ENCODE measurements at places on chromosomes 3 and 15.
A peak's percentile ranks its signal among the peaks of the same experiment; 100 is the strongest.

GRCh38 chr3:186187401-186188275, 78.7 kb upstream of the ETV5 start:
- no peak for DNase-seq

DNA sequence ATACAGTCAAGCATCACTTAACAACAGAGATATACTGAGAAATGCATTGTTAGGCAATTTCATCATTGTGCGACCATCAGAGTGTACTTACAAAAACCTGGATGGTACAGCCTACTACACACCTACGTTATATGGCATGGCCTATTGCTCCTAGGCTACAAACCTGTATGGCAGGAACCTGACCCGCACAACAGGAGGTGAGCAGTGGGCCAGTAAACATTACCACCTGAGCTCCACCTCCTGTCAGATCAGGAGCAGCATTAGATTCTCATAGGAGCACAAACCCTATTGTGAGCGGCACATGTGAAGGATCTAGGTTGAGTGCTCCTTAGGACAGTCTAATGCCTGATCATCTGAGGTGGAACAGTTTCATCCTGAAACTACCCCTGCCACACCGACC, 89.7 kb downstream of the SCAPER start:
- no peak for DNase-seq

DNA sequence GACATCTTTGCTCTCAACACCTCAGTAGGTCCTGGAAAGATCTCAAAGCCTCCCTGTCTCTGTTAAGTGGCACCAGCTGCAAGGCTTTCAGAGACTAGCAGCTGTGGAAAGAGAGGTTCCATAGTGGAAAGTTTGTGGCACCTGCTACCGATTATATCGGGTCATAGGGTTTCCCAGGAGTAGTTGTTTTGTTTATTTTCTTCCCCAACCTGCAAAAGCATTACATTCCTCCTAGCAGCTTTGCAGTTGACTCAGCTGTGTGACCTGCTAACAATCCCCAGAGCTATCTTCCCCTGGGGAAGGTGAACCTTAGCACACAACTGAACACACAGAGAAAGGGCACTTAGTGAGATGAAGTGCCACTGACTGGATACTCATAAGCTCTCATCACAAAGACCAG, 598.9 kb upstream of the GRM7 start:
- DNase-seq = no peak

- no peak for DNase-seq
Measured at GRCh38 chr3:117691526-117691925, 981.9 kb downstream of the TUSC7 start.

DNA sequence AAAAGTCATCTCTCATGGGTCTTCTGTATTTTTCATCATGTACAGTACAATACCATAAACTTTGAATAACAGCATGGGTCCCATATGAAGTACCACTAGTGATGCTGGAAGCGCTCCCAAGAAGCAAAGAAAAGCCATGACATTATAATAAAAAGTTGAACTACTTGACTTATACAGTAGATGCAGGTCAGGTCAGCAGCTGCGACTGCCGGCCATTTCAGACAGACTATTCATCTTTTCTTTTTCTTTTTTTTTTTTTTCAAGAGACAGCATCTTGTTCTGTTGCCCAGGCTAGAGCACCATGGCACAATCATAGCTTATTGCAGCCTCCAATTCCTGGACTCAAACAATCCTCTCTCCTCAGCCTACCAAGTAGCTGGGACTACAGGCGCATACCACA, 10.2 kb downstream of the RAF1 start:
- no peak for DNase-seq

- peak; percentile 64 for DNase-seq
Measured at GRCh38 chr15:75201616-75202250, at the start of gene C15orf39. TSS of gene C15orf39 (plus strand) at chr15:75201882. CDS start at chr15:75206049, 4,167 bp downstream.

DNA sequence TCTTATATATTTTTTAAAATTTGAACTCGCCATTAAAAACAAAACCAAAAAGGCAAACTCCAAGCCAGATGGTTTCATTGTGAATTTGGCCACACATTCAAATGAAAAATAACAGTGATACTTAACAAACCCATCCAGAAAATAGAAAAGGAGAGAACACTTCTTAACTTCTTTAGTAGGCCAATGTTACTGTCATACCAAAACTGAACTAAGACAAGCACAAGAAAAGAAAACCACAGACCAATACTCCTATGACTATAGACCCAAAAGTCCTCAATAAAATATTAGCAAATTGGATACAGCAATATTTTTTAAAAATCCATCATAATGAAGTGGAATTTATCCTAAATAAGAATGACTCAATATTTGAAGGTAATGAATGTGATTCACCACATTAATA, 73.5 kb upstream of the ALDH1A3 start:
- no peak for DNase-seq

GRCh38 chr3:169509780-169510692, 153.5 kb downstream of the MECOM start:
- no peak for DNase-seq

- DNase-seq = peak; percentile 55
Measured at GRCh38 chr3:37861620-37862041, at the start of gene CTDSPL. TSS of gene CTDSPL (plus strand) at chr3:37861880. CDS start at chr3:37862200, 320 bp downstream.
